Common myeloid progenitor, CD34-positive (primary cell): ENCODE measurements at places on chromosomes 2 and 18.

DNA sequence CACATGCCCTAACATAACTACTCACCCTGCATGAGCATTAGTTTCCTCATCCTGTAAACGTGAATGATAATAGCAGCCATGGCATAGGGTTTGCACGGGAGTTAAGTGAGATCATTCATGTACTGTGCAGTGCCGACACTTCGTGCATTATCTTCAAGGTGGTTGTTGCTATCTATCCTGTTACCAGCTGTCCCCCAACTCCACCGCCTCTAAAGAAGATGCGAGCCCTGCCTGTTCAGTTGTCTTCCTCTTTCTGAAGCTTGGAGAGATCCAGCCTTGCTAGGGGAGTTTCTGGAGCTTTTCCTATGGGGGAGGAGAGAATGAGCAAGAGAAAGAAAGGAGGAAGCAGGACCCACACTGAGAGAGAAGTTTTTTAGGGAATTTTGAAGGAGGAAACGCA lies 34.4 kb downstream of the YPEL5 start:
- DNase-seq, result no peak

DNA sequence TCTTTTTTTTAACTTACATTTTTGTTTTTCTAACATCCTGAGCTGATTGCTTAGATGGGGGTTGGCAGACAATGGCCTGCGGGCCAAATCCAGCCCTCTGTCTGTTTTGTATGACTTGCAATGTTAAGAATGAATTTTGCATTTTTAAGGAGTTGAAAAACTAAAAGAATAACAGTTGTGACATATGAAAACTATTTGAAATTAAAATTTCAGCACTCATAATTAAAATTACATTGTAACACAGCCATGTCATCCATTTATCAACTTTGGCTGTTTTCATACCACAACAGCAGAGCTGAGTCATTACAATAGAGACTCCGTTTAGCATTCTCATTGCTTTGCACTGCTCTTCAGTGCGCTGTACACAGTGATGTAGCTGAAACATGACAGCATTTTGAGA lies 94.1 kb upstream of the MC4R start:
- no peak for DNase-seq

- no peak for DNase-seq
Observed at GRCh38 chr2:39693245-39693644, 27.5 kb downstream of the TMEM178A start.

- no peak for DNase-seq
Observed at GRCh38 chr2:224181534-224182155, 142.6 kb upstream of the SERPINE2 start.

GRCh38 chr2:162747974-162748373 lies 90.6 kb downstream of the KCNH7 start:
- DNase-seq, result no peak

DNA sequence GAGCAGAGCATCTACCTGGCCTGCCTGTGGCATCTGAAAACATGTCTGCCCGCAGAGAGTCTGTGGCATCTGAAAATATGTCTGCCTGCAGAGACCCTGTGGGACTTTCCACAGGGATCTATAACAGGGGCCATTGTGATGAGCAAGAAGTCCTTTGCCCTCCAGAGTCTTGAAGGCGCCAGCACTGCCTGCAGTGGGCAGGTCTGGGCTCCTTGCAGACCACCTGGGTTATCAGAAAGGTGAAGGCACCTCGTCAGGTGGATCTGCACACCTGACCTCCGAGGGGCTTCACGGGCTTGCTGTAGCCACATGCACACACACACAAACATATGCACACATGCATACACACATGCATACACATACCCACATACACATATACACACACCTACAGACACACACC lies 189.5 kb upstream of the HDAC4 start:
- no peak for DNase-seq

DNA sequence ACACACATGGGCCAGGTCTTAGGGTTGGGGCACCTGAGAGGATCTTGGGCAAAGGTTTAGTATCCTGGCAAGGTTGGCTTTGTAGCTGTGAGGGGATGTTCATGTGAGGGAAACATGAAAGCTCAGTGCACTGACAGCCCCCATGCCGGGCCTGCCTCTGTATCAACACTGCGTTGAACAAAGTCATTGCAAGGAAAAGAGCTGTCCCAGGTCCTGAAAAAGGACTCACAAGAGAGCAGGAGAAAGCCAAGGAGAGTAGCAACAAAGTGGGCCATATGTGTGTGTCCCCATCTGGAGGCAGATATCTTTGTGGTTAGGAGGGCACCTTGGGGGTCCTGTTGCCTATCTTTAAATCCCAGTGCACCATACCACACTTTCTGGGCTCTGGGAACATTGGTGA lies 237.8 kb upstream of the THSD7B start:
- peak; percentile 31 for DNase-seq

- no peak for DNase-seq
Observed at GRCh38 chr2:58896638-58897037, 655.5 kb upstream of the FANCL start.

DNA sequence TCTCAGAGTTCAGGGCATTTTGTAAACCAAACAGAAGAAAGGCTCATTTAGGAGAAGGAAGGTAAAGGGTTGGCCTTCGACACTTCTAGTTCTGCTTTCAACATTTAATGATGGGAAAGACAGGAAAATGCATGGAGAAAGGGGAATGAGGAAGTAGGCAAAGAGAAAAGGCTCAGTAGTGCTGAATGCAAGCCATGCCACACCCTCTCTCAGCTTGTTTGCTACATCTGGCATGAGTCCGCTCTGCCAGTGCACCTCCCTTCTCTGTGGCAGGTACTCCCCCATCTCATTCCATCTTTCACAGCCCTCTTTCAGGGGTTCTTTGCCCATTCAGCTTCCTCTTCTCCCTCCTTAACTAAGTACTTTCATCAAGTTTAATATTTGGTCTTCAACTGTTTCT lies 120.9 kb upstream of the ITGB6 start:
- DNase-seq, result no peak

DNA sequence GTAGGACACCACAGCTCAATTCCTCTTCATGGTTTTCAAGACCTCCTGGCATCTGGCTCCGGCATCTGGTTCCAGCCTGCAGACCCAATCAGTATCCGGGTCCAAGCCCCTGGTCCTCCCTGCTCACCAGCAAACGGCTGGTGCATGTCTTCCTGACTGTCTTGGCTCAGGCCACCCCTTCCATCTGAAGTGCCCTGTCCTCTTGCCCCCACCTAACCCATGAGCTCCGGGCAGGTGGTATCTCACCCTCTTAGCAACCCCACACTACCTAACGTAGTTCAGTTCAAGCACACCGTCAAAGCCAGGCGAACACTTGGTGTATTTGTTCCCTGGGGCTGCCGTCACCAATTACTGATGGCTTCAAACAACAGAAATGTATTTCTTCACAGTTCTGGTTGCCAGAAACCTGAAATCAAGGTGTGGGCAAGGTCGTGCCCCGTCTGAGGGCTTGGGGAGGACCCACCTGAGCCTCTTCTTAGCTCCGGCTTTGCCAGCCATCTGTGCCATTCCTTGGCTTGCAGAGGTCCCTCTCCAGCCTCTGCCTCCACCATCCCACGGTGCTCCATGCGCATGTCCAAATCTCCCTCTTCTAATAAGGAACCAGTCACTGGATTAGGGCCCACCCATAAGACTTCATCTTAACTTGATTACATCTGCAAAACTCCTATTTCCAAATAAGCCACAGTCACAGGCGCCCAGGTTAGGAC lies 47.2 kb upstream of the ID2 start:
- no peak for DNase-seq

- no peak for DNase-seq
Observed at GRCh38 chr2:47401789-47402554, 984 bp upstream of the MSH2 start.

DNA sequence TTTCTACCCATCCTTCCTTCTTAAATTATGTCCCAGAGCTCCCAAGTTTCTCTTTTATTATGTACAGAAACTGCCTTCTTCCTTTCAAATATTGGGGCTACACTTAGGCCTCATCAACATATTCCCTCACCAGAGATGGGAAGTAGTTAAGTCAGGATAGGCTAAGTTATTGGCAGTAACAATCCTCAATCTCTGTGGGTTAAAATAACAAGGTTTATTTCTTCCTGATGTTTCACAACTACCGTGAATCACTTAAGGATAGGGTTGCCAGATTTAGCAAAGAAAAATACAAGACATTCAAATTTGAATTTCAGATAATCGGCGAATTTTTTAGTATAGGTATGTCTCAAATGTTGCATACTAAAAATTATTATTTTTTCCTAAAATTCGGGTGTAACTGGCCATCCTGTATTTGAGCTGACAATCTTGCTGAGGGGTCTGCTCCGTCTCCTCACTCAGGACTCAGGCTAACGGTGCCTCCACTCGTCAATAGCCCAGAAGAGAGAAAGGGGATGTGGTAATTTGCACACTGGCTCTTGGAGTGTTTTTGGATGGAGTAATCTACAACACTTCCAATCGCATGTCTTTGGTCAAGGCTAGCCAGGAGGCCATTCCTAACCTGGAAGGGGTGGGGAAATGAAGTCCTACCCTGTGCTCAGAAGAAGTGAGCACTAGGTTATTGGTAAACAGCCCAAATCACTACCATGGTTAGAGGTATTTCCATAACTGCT lies 91.7 kb downstream of the ACTR3 start:
- DNase-seq, result no peak

GRCh38 chr2:204239411-204240165 lies 303.0 kb downstream of the ICOS start:
- no peak for DNase-seq

- DNase-seq, result no peak
Observed at GRCh38 chr18:51121597-51121857, 76.0 kb downstream of the MEX3C start.

GRCh38 chr2:85453571-85453970 lies 35.1 kb downstream of the SH2D6 start:
- DNase-seq, result no peak

- DNase-seq, result no peak
Observed at GRCh38 chr2:236993-237539, 26.8 kb downstream of the SH3YL1 start.

GRCh38 chr18:60044290-60045006 lies 144.7 kb downstream of the PMAIP1 start:
- no peak for DNase-seq

GRCh38 chr18:74063023-74063422 lies 84.6 kb downstream of the FBXO15 start:
- no peak for DNase-seq

DNA sequence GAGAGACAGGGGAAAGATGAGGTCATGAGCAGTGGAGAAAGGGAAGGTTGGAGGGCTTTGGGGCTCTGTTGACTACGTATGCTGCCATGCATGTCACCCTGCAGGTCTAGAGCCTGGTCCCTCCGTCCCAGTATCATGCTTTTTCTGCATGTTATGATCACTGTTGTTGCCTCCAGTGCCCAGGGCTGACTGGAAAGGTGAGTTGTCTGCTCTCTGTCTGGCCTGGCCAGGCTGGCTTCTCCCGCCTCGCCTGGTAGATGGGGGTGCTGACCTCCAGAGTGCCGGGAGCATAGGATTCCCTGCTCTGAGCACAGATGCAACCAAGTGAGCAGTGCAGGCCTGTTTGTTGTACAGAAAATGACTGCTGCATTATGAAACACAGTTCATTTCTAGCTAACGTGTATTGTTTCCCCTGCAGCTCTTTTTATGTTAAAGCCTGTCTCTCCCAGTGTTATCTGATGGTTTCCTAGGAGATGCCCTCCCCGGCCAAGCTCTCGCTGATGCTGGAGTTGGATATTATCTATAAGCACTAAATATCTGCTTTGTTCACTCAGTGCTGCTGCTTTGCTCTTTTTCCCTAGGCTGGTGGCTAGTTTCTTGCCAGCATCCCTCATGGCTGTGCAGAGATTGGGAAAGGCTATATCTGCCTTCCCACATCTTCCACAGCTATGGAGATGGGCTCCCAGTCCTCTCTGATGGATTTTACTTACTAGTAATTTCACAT lies 158.2 kb downstream of the TDRD15 start:
- no peak for DNase-seq

GRCh38 chr2:109523121-109523520 lies 90.6 kb downstream of the SEPTIN10 start:
- no peak for DNase-seq

DNA sequence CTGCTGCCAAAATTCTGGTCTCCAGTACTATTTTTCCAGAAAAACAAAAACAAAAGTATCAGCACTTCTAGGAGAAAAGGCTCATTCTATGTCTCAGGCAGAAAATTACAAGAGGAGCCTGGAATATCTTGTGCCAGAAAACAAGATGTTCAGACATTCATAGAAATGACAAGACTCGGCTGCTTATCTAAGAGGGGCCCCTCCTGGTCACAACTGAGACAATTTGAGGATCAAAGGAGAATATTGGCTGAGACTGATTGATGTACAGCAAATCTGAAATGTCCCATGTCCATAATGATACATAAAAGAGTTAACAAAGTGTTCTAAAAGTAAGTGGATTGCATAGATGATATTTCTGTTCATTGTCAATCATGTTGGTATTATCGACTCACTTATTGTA lies 2.4 kb upstream of the RPS7 start:
- DNase-seq, result no peak

DNA sequence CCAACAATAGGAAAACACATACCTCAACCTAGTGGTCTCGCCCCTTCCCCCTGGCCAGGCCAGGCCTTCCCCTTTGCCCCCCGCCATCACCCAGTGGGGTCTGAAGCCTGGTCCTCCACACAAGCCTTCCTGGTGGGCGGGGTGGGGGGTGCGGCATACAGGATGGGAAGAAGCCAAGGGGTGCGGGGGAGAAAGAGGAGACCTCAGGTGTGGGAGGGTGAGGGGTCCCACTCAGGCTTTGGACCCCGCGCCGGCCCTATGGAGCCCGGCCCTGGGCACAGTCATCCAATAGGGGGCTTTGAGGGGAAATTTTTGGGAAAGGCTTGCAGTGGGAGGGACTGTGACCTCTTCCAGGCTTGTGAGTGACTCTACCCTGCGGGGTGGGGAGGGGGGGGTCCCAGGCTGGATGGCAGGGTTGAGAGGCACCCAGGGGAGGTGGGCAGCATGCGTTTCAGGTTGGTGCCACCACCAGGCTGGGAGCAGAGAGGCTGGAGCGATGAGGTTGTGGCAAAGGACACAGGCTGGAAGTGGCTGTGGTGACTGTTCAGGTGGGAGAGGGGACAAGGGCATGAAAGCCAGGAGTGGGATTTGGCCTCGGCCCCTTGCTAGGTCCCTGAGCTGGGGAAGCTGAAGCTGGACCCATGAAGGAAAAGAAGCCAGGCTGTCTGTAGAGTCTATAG lies 1.3 kb downstream of the SLC66A3 start:
- DNase-seq, result no peak

- DNase-seq, result no peak
Observed at GRCh38 chr2:45918463-45919159, 267.1 kb downstream of the PRKCE start.

GRCh38 chr18:37812961-37813360 lies 247.4 kb upstream of the CELF4 start:
- DNase-seq, result no peak

GRCh38 chr2:193463011-193463410 lies 1268.3 kb upstream of the TMEFF2 start:
- no peak for DNase-seq

- DNase-seq, result no peak
Observed at GRCh38 chr2:198347946-198348345, 543.6 kb downstream of the PLCL1 start.

DNA sequence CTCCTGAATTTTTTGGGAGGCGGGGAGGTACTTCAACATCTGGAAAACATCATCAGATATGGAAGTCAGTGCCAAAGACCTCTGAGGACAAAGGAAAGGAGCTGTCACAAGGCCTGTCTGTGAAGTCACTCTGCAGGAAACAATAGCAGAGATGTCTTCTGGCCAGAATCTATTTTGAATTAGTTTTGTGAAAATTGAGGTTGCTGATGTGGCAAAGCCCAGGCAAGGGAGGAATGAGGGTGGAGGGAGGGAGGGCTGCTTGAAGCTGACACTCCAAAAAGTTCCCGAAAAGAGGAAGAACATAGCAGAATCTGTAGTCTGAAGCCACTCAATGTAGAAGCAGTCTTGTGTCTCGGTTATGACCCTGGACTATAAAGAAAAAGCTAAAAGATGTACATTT lies 151.1 kb upstream of the LHCGR start:
- no peak for DNase-seq
